ENCODE measurements at places on chromosomes 1 and 21. TPM values are rescaled to one million over a fixed set of nuclear protein-coding genes. Genes with fewer than 3 reads are reported as not detected.

- DNase-seq, result peak; percentile 76
- peaks cover 27% of the 10 kb centered on the region for H3K4me1 ChIP-seq
- H3K36me3 ChIP-seq, result peaks cover 38% of the 10 kb centered on the region
- H3K27me3 ChIP-seq, result no peaks in the 10 kb centered on the region
- peak overlapping the region; percentile 37 for H3K4me3 ChIP-seq
- H3K27ac ChIP-seq, result peak overlapping the region; percentile 65
Measured at GRCh38 chr1:17617787-17618557, 78.5 kb downstream of the ARHGEF10L start.

DNA sequence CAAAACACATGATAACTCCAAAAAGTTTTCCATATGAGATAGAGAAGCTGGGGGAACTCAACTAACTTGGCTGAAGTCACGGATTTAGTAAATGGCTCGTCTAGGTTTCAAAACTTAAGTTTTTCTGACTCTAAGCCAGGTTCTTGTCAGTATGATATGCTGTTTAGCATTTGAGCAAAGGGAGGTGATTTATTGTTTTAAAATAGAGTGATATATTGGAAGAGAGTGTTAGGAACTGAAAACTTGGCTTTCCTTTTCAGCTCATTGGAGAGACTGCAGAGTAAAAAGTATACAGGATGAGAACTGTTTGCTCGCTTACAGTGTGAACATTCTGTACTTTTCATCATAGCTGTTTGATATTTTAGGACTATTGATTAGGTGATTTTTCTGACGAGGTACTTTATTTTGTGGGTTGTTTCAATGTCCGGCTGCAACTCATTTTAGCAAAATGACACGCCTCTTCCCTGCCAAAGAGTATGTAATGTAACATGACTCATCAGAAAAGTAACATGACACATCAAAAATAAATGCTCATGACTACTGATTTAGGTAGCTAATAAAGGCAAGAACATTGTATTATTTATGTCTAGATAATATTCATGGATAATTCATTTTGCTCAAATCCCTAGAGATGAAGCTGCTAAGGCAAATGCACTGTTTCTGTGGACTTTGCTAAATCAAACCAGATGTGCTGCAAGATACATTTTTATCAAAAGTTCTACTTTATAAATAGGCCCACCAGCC lies 355.1 kb downstream of the GPATCH2 start:
- peak; percentile 51 for DNase-seq

DNA sequence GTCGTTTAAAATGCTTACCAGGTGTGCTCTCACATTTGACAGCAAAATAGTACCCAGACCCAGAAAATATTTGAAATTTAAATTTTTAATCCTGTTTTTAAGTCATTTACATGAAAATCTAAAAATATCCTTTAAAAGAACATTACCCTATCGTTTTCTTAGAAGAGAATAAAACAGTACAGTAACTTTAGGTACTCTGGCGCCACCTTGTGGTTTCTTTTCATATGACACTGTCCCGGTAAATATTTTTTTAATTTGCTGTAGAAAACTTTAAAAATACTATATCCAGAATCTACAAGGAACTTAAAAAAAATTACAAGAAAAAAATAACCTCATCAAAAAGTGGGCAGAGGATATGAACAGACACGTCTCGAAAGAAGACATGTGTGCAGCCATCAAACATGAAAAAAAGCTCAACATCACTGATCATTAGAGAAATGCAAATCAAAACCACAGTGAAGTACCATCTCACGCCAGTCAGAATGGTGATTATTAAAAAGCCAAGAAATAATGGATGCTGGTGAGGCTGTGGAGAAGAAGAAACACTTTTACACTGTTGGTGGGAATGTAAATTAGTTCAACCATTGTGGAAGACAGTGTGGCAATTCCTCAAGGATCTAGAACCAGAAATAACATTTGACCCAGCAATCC lies 129.2 kb downstream of the RGS21 start:
- no peak overlapping the region for H3K27ac ChIP-seq
- peaks cover 2% of the 10 kb centered on the region for H3K4me1 ChIP-seq
- no peaks in the 10 kb centered on the region for H3K36me3 ChIP-seq
- peak; percentile 62 for DNase-seq
- no peaks in the 10 kb centered on the region for H3K27me3 ChIP-seq

DNA sequence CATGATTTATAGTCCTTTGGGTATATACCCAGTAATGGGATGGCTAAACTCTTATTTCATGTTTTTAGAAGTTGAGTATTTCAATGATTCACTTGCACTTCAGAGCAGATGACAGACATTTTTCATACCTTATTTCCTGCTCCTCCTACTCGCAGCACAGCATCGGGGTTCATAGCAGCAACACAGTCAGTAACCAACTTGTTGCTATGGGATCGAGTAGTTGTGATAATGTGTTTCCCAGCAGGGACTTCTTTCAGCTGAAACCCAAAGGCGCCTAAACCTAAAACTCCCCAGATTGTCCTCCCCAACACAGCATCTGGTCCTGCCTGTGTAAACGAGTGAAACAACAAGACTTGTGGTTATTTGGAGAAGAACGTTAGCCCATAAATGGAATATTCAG lies 16.3 kb upstream of the EPRS1 start:
- no peak overlapping the region for H3K27ac ChIP-seq
- H3K4me1 ChIP-seq, result no peaks in the 10 kb centered on the region
- H3K4me3 ChIP-seq, result no peak overlapping the region
- DNase-seq, result no peak

DNA sequence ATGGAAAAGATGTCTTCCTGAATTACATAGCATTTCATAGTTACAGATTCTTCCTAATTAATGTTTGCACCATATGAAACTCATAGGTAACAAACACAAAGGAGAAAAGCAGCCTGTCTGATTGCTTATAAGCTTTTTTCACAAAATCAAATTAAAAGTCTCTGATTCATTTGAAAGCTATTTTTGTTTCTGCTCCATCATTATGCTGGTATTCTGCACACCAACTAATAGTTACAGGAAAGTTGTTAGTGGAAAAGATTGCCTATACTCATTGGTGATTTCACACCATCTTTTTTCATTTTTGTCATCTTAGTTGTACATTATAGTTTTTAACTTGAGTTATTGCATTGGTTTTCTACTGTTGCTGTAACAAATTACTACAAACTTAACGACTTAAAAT lies 70.0 kb downstream of the PRKAA2 start:
- H3K36me3 ChIP-seq, result no peaks in the 10 kb centered on the region
- H3K4me3 ChIP-seq, result no peak overlapping the region
- DNase-seq, result no peak
- H3K27ac ChIP-seq, result no peak overlapping the region
- no peaks in the 10 kb centered on the region for H3K27me3 ChIP-seq
- H3K4me1 ChIP-seq, result no peaks in the 10 kb centered on the region

GBP4 gene
- 2.7 TPM for total RNA-seq
